ENCODE measurements at places on chromosomes 13 and 19.

DNA sequence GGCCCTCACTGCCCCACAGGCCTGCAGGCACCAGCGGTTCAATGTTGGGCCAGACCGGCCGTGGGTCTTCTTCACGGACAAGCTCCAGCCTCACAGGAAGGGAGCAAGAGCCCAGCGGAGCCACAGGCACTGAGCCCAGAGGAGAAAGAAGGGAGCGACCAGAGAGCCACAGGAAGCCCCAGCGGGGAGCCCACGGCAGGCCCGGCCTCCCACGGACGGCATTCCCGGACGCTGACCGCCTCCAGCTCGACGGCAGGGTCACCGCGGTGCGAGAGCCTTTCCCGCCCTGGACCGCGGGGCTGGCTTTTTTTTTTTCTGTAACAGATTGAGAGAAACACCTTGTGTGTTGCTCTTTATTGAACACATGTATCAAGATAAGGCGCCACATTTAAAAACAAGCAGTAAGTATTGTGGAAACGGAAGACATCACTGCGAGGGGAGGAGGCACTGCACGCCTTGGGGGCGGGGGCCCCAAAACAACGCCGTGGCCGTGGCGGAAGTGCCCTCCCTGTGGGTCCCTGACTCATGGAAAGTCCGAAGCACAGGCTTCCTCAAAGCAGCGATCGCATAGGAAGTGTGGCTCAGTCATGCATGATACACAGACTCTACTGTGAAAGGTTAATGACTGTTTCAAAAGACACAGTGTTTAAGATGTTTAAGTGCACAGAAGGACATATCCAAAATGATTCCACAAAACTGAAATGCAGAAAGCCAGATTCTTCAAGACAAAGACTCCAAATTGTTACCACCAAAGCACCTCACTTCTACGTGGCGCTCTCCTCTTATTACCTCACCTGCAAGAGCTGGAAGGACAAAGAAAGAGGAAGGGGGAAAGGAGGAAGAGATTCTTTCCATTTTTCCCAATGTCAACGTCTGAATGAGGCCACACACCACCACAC lies 3.5 kb downstream of the RASA3 start:
- DNase-seq = no peak

DNA sequence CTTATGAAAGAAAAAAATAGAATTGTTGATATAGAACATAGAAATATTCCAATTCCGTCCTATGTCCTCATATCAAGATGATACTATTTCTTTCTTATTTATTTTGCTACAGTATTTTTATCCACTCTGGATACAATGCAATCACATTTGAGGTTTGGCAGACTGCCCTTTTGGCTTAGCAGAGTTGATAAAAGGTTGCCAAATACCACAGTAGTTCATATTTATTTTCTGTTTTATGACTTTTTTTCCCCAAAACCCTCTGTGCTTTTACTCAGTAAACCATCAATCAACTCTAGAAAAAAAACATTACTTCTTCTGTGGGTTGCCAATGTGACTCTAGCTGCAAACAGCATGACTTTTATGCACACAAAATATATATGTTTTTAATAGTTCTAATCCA lies 424.5 kb downstream of the PCDH9 start:
- DNase-seq = no peak

- DNase-seq = no peak
Measured at GRCh38 chr13:31022288-31022895, 89.9 kb downstream of the TEX26 start.

- DNase-seq = no peak
Measured at GRCh38 chr13:22311734-22312404, 641.0 kb downstream of the FGF9 start.

GRCh38 chr19:47321630-47322029 lies 10.3 kb upstream of the C5AR2 start:
- DNase-seq = no peak

DNA sequence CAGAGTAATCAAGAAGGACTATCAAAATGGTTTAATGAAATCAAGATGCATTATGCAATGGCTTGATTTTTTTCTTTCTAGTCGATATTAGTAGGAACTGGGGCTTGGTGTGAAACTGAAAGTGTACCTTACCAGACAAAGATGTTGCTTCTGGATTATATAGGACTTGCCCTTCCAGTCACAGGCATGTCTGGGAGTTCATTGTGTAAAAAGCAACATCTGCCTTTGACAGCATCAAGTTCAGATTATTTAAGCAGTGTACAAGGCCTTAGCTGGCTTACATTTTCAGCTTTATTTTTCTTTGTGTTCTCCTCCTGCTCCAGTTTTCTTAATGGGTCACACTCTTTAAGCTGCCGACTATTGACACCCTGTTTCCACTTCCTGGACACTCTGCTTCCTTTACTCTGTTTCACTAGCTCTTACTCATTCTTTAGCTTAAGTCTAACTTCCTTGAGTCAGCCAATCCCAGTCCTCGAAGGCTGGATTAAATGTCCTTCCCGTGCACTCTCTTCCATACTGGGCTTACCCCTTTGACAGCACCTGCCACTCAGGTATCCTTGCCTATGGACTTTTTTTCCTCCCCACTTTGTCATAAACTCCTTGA lies 29.4 kb upstream of the OLFM4 start:
- DNase-seq = no peak

DNA sequence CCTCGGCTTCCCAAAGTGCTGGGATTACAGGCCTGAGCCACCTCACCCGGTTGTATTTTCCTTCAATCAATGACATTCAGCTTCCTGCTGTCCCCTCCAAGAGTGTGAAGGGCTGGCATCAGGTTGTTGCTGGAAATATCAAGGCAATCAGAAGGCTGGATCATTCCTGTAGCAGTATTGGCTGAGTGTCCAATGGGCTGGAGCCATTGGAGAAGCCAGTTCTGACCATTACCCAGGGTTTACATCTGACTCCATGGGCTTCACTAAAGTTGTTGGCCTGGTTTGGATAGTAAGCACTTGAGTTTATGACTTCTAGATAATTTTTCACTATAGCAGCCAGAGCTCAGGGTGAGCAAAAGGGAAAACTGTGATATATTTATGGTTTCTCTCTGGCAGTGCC lies 137.0 kb downstream of the DLEU7 start:
- no peak for DNase-seq

- no peak for DNase-seq
Measured at GRCh38 chr19:377801-378581, 31.0 kb downstream of the C2CD4C start.

- DNase-seq = no peak
Measured at GRCh38 chr13:66887088-66887487, 343.0 kb downstream of the PCDH9 start.

DNA sequence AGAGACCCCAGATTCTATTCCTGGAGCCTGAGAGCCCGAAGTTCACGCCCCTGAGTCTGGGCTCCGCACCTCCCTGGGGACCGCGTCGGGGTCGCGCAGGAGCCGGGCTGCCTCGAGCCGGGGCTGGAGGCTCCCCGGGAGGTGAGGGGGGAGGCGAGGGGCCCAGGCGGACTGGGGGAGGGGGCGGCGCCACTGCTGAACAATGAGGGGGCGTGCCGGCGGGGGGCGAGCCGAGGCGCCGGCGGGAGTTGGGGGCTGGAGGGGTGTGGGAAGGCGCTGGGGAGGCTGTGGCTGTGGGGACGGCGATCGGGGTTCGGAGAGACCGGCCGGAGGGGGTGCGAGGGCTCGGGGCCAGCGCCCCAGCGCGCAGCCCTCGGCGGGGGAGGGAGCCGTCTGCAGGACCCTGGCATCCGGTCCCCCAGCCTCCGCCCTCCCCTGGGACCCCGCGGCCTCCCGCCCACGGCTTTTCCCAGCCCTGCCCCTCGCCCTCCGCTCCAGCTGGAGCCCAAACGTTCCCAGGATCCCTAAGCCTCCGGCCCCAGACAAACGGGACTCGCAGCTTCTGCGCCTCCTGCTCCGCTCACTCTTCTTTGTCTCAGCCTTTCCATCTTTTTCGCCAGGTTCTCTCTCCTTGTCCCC lies 922 bp downstream of the PLEKHG2 start:
- DNase-seq = no peak

DNA sequence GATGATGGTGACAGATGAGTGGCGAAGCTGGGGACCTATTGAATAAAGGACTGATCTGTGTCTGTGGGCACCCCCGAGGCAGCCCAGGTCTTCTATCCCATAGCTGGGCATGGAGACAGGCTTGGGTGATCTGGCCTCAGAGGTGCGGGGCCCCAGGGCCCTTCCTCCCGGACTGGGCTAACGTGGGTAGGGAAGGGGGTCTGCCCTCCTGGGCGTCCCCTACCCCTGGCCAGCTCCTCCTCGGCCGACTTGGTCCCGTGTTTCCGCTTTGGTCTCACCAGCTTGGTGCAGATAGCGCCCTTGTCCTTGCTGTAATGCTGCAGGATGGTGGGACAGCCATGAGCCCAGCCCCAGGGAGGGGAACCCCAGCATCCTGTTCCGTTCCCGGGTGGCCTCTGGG lies 3.3 kb downstream of the MATK start:
- no peak for DNase-seq

- no peak for DNase-seq
Measured at GRCh38 chr19:54937926-54938325, 9.4 kb downstream of the NLRP7 start.

DNA sequence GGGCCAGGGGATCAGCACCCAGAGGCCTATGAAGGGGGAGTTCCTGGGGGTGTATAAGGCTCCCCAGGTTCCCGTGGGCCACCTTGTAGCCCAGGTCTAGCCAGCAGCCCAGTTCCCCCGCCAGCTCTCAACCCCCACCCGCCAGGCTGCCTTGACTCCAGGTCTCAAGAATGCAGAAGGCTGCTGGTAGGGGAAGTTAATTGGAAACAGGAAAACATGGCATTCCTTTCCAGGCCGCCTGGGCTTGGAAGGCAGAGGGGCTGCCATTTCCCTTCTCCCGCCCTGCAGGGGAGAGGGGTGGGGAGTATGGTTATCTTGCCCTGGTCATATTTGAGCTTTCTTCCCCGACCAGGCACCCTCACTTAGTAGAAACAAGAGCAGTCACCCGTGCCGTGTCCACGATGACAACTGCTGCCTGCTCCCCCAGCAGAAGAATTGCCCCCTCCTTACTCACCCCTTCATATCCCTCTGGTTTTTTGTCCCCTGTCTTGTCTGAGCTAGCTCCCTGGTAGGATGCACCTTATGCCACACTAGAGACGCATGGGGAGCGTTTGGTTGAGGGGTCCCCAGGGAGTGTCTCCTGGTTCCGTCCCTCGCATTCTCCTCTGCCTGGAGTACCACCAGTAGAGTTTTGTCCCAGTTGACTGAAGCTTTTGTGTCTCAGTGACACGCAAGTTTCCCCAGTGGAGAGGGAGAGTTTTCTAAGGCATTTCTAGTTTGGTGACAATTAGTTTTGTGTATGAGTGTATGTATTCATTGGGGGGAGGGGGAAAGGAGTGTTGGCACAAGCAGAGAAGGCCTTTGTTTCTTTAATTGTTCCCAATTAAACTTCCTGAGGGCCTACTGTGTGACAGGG lies 4.5 kb downstream of the BICRA start:
- no peak for DNase-seq

DNA sequence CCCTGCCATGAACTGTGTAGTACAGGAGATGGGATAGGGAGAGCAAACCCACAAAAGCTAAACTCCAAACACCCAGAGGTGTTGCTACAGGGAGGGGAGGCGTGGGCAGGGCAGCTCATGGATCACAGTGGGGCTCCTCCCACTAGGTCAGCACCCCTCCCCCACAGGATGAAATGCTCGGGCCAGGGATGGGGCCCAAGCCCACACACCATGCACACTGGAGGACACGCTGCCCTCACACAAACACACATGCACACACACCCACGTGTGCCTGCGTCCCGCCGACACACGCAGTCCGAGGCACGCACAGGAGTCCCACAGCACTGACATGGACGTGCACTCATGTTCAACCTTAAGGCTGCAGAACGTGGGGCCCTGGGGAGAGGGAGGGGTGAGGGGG lies 6.0 kb upstream of the CCNP start:
- no peak for DNase-seq

GRCh38 chr19:14536926-14537692 lies 7.7 kb downstream of the TECR start:
- DNase-seq = no peak

GRCh38 chr13:28237944-28238343 lies 99.6 kb downstream of the PAN3 start:
- DNase-seq = no peak

DNA sequence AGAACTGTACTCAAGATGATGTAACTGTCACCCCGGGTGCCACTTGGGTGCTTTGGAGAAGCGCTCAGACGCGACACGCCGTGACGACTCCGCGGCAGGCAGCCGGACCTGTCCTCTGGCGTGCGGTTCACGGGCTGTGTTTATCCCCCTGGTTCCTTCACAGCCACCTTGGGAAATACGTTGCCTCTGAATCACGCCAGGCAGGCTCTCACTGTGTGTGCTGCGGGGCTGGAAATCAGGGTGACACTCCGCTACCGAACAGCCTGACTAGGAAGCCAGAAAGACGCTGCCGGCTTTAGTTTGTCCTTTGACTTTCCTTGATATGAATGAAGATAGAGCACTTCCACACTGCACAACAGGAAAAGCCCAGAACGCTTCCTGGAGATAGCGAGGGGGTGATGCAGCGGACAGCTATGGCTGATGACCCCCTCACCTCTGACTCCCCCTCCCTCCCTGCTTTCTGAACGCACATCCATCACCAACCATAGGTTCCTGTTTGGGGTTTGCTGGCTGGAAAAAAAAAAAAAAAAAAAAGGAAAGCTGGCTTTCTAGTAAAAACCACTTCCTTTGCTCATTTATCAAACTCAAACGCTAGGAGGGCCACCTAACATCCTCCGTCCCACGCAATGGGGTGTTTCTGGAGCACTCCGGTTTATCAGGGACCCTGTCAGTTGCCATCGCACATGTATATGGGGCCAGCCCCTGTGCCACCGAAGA lies 3.7 kb upstream of the GP6 start:
- no peak for DNase-seq

DNA sequence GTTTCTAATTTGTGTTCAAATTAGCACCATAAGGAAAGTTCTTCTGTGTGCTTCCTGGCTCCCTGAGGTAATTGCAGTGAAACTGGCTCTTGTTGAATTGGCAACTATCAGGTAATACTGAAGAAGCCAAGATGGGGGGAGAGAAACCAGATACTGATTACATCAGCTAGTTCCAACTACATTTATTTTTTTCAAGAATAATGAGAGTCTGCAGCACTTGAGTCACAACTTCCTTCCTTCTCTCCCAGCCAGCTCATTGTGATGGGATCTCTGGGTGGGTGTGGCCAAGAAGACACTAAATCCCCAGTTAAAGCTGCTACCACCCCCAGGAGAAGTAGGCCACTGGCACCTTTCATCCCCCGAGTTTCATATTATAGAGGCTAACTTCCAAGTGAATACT lies 100.7 kb upstream of the RXFP2 start:
- no peak for DNase-seq

- no peak for DNase-seq
Measured at GRCh38 chr19:37593996-37594303, 642 bp downstream of the ZNF571 start.
